Stimulated activated CD4-positive, alpha-beta T cell treated with anti-CD3 and anti-CD28 coated beads, Interleukin-4, amount 100 ng/mL, for 24 hours (primary cell): ENCODE measurements at places on chromosomes 11 and 22.

GRCh38 chr22:22942511-22943329 lies 55.1 kb downstream of the IGLL5 start:
- DNase-seq: peak; percentile 79

GRCh38 chr11:95912902-95913560 lies 10.9 kb downstream of the MTMR2 start:
- DNase-seq: no peak

DNA sequence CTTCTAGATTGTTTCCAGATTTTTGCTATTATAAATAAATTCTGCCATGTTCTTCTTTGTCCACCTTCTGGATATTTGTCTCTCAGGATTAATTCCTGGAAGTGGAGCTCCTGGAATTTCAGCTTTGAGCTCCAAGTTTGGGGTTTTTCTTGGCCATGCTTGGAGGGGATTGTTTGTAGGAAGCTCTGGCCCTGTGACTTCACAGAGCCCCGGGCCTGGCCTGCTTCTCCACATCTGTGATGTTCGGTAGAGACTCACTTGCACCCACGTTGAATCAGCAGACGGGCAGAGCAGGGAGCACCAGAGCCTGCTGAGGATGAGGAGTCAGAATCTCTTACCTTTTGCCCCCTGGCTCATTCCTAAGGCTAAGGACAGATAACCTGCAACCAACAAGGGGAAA lies 35.7 kb downstream of the LRRC32 start:
- no peak for DNase-seq

GRCh38 chr11:122743949-122744348 lies 88.4 kb downstream of the UBASH3B start:
- DNase-seq: peak; percentile 88

DNA sequence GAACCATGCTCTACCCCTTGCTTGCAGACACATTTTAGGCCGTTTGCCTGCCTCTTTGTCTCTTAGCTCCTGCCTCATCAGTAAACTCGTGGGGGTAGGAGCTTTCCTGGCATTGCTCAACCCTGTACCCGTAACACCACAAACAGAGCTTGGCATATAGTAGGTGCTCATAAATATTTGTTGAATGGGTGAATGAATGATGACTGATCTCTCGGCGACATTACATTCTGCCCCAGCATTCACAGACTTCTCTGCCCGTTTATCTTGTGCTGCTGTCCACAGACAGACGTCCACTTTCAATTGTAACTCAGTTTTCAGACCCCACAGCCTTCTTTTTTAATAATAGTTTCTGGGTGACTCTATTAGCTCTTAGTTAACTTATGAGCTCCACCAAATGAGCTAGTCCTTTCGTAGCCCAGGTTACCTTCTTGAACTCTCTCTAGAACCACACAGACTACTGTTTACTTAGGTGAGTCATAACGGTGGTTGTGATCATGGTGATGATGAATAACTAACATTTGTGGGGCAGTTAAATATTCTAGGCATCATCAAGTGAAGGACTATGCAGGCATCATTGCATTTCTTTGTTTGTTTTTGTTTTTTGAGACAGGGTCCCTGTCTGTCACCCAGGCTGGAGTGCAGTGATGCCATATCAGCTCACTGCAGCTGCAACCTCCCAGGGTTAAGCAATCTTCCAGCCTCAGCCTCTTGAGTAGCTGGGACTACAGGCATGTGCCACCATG lies 188.4 kb downstream of the ADAMTS15 start:
- DNase-seq: no peak
